ENCODE measurements at places on chromosomes 4 and X.

DNA sequence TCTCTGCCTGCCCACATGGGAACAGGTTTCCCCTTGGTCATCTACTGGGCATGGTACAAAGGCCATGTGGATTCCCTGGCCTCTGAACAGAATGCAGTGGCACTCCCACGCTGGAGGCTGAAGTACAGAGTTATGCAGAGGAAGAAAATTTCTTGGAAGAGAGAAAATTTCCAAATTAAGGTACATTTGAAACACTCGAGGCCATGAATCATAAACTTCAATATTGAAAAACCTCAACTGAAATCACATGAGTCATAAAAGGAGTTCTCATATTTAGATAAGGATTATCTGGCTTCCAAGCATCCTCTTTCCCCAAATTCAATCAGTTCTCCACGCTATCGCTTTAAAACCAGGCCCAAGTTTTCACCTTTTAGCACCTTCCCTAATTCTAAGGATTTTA, 28.1 kb upstream of the TXK start:
- DNase-seq, result no peak

DNA sequence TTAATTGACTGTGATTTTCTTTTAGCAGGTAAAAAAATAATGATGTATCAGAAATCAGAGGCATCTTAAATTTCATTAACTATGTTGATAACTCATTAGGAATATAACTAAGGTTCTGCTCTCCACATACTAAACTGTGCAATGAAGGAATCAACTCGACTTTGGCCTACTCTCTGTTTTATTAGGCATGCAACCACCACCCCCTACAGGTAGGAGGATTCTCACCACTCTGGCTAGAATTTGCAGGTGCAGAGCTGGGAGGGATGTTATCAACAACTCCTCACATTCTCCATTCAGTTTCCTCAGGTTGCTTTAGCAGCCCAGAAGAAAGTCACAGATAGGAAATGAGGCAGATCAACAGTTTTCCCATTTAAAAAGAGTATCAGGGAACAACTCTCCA, 160.1 kb downstream of the COX18 start:
- DNase-seq, result no peak

GRCh38 chr4:98779088-98779487, 120.7 kb upstream of the TSPAN5 start:
- DNase-seq, result no peak

DNA sequence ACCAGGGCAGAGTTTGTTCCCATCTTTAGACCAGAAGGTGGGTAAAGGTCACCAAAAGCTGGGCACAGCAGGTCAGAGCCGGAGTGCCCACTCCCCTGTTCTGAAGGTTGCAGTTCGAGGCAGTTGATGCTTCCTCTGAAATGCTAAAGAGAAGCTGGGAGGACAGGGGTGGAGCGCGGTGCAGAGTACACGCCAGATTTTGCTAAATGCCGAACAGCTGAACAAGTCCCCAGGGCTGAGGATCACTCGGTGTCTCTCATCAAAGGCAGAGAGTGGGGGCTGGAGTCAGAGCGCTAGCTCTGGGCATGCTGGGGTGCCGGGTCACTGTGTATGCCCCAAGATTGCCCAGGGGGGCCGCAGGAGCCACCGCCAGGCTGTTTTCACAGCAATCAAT, 197.0 kb downstream of the BCOR start:
- no peak for DNase-seq

DNA sequence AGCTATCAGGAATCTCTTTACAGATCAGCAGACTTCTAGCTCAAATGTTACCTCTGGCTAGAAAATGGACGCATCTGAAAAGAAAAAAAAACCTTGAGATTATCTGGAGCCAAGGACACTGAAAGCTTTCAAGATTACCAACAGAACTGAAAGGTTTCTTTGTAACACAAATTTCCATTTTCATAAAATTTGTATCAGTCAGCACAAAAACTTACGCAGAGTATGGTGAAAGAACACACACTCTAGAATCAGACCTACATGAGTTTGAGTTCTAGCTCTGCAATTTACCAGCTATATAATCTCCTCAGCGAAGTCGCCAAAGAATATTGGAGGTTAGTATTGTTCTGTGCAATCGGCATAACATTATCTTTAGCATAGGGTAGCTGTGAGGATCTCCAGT, 1.8 kb downstream of the TAB3 start:
- DNase-seq, result no peak

GRCh38 chr4:2272828-2273120, 10.9 kb upstream of the MXD4 start:
- DNase-seq, result no peak

GRCh38 chr4:120304801-120305200, 238.2 kb upstream of the MAD2L1 start:
- DNase-seq, result no peak
